Fibroblast of skin of abdomen (primary cell): ENCODE measurements at places on chromosomes 4 and X.

- no peak for DNase-seq
Observed at GRCh38 chr4:130901321-130901720, 1805.4 kb downstream of the C4orf33 start.

DNA sequence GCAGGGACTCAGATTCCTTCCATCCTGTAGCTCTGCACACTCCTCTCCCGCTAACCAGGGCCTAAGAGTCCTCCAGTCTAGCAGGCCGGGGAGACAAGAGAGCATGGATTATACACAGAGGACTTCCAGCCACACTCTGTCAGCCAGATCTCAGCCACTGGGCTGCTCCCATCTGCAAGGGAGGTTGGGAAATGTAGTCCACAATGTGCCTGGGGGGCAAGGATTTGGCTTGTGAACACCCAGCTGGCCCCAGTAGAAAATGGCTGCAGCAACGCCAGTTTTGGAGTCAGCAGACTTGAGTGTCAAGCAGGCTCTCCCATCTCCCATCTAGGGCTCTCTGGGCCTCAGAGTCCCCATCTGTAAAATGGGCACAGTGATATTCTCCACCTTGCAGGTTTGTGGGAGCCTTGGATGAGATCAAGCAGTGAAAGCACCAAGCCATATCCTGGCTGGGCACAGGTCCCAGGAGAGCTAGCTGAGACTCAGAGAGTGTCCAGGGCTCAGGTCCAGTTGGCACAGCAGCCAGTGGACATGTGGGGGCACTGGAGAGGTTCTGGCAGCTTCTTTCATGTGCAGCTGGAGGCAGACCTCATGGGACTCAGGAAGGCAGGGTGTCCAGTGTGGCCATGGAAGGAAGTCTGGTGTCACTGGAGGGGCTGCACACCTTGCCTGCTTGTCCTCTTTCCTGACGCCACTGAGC, 14.6 kb downstream of the PSAPL1 start:
- DNase-seq: no peak

DNA sequence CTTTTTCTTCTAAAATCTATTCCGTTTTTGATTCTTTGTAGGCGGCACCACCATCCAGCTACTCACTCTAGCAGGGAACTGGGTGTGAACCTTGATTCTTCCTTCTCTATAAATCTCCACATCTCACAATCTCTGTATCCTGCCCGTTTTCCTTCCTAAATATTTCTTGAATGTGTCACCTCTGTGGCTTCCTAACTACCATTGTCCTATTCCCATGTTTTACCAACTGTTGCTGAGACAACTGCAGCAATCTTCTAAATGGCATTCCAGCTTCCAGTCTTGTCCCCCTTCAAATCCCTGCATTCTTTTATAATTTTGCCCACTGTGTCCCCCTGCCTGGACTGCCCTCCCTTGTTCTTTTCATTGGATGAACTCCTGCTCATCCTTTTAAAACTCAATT, 641.3 kb downstream of the RPA4 start:
- peak; percentile 18 for DNase-seq

DNA sequence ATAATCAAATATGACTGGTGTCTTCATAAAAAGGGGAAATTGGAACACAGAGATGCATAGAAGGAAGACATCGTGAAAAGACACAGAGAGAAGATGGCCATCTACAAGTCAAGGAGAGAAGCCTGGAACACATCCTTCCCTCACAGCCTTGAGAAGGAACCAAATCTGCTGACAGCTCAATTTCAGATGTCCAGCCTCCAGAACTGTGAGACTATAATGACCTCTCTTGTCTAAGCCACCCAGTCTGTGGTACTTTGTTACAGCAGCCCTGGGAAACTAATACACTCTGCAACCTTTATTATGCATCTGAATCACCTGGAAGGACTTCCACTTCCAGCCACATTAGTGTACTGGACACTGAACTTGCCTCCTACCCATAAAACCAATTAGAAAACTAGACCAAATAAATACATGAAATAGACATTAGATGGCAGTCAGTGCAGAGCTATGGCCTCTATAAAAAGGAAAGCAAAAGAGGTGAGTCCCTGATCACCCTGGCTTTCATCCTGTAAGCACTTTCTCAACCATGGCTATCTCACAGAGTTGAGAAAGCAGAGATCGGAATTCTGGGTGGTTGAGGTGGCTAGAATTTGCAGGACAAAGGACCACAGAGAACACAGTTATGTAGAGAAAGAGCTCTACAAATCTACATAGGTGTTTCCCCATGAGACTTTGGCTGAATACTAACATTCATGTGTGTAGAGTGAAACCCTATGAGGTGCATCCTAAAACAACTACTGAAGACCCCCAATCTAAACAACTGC, 25.7 kb downstream of the GAB3 start:
- DNase-seq: no peak

DNA sequence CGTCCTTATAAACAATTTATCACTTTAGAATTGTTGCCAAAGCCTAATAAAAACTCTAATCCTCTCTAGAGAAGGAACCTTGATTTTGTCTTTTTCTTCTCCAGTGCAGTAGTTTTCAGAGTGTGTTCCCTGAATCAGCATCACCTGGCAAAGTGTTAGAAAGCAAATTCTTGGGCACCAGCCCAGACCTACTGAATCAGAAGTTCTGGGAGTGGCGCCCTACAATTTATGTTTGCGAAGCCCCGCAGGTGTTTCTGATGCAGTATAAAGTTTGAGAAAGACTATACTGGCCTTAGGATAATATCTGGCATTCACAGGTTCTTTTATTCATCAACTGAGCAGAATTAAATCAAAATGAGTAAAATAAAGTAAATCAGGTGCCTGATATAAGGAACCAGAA, 645.8 kb upstream of the ATOH1 start:
- no peak for DNase-seq

DNA sequence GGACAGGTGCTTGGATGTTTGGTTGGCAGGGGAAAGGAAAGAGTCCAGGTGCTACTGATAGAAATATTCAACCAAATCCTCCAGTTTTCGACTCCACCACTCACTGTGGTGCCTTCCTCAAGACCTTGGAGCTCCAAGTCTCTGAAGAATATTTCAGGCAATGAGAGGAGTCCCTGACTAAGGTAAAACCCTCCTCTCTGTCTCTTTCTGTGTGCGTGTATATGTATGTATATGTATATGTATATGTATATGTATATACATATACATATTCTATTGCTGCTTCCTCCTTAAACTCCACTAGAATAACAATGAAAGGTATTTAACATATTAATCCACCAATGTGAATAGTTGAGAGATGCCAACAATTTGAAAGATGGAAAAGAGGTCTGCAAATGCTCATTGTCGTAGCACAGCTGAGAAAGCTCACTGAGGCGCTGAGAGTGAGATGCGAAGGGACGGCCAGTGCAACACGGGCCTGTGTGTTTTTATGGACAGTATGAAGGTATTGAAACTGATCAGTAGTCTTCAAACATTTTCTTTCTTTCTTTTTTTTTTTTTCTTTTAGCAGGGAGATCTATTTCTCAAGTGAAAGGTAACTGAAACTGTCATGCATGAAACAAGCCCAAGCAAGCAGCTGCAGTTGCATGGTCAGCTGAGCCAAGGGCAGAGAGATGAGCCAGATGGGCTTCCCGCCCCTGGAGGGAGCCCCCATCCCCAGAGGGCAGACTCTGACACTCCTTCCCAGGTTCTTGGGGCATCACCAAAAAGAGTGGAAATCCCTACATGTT, 41.1 kb upstream of the HS3ST1 start:
- DNase-seq: no peak

DNA sequence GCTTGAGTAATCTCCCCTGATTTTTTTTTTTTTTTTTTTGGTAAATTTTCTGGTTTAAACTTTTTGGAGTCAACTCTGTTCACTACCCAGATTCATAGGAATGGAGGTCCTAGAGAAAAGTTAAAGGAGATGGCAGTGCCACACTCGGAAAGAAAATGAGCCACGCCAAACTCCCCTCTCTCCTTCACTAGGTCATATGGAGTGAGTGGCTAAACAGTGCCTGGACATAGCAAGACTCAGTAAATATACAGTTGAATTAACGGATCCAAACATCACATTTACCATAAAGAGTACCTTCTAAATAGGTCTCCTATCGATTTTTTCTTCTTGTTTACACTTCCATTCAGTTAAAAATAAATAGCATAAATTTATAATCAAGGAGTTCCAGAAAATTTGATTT, 13.6 kb upstream of the AMTN start:
- DNase-seq: no peak

DNA sequence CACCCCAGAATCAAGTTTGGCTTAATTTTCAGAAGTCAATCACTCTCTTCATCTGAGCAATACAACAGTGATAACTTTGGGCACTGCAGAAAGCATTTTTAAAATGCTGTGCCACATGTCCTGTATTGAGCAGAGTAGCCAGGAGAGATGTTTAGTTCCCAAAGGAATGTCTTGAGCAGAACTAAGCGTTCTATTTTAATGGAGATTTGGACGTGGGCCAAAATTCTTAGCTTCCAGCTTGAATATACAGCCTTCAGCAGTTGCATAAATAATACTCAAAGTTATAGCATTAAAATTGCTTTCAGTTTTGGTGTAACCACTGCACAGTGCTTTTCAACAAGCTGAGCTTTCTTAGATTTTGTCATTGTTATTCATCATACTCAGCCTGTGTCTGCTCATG, 679.2 kb downstream of the NLGN4X start:
- no peak for DNase-seq

- peak; percentile 64 for DNase-seq
Observed at GRCh38 chr4:127018381-127018780, 614.4 kb upstream of the INTU start.

DNA sequence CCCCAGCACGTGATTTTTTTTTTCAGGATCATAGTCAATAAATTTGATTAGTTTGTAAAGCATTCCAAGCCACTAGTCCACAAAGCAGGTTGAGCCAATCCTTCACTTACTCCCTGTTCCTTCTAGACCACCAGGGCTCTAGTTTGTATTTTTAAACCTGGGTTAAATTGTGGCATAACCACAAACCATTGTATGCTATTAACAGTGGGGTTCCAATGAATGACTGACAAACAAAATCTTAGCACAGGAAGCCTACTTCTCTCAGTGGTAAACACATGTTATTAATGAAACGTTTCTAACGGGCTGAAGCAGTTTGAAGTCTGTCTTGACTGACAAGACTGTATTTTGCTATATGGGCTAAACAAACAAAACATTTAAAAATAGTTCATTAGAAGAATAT, 48.6 kb upstream of the GYPA start:
- no peak for DNase-seq

GRCh38 chr4:48558026-48558425, 68.0 kb downstream of the ZAR1 start:
- DNase-seq: no peak

DNA sequence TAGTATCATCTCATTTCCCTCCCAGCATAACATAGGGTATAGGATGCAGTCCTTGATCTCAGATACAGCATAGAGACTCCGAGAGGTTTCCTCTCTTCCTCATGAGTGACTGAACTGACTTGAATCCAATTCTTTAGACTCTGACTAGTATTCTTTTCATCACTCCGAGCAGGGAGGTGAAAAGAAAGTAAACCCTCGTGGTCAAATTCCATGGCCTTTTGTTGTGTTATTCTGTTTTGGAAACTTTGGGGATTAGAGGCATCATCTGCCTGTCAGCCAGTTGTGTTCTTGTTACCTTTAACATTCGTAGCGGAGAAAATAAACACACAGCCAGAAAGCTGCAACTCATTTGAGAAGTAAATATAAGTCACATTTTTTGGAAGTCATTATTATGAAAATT, 206.6 kb downstream of the ARHGAP10 start:
- no peak for DNase-seq

GRCh38 chr4:10534820-10535219, 77.6 kb upstream of the ZNF518B start:
- DNase-seq: no peak

- no peak for DNase-seq
Observed at GRCh38 chr4:3244002-3244401, 5.0 kb upstream of the MSANTD1 start.

- DNase-seq: no peak
Observed at GRCh38 chr4:16992566-16993225, 94.3 kb upstream of the LDB2 start.

DNA sequence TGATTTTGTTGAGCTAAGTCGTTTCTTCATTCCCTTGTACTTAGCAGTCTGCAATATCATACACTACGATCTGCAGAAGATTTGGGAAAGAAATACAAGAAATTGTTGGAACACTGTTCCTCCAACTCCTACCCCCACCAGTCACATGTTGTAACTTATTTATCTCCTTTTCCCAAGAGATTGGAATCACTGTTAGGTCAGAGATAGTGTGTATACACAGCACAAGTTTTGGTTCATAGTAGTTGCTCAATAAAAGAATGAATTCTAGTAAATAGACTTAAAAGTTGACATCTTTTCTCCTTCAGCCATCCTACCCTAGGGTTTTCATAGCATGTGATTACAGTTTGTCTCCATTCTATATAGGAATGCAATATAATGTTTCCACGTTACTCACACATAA, 68.8 kb downstream of the ARFIP1 start:
- peak; percentile 17 for DNase-seq

DNA sequence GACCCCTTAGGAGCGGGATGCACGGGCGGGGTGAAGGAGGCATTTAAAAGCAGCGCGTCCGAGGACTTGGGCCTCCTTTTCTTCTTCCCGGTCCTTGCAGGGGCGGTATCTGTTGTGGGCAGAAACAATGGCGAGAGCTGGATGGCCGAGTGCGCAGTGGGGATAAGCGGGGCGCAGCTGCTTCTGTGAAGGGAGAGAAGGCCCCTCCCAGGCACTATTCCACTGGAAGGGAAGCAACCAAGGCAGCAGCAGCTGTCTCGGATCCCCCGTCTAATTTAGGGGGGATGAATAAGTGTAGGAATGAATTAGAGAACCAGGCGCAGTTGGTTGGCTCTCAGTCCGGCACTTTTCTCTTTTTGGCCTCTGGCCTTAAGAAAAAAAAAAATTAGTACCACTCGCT, 995 bp downstream of the SMARCA5 start:
- DNase-seq: peak; percentile 48

DNA sequence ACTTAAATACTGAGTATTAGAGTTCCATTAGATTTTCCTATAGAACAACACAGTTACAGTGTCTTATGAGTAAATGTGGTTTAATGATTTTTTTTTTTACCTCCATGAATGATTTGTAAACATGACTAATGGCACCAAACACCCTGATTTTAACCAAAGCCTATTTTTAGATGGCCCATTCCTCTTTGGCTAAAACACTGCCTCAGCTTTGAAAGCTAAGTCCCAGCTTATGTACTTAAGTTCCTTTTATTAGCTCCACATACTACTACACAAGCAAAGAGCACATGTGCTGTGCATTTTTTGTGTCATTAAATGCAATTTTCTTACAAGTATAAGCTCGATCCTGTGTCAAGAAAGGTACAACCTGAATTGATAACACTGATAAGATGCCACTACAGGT, 575.6 kb upstream of the PITX2 start:
- DNase-seq: peak; percentile 24
